Stimulated activated CD4-positive, alpha-beta T cell treated with anti-CD3 and anti-CD28 coated beads, Interleukin-4, amount 100 ng/mL, for 48 hours (primary cell): ENCODE measurements at places on chromosomes 12 and 14.

- no peak for DNase-seq
Observed at GRCh38 chr14:104356020-104356737, 217.8 kb downstream of the KIF26A start.

DNA sequence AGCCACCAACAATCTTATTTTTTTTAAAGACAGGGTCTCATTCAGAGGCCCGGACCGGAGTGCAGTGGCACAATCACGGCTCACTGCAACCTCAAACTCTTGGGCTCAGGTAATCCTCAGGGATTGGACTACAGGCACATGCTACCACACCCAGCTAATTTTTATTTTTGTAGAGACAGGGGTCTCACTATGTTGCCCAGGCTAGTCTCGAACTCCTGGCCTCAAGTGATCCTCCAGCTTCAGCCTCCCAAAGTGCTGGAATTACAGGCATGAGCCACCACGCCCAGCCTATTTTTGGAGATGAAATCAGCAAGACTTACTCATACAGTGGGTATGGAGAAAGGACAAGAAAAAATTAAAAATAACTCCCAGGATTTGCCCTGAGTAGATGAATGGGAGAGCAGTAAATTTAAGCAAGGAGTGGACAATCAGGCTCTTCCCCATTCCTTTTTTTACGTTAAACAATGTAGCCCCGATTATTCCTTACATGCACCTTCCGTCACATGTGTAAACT, 13.2 kb downstream of the FMNL3 start:
- DNase-seq, result no peak

DNA sequence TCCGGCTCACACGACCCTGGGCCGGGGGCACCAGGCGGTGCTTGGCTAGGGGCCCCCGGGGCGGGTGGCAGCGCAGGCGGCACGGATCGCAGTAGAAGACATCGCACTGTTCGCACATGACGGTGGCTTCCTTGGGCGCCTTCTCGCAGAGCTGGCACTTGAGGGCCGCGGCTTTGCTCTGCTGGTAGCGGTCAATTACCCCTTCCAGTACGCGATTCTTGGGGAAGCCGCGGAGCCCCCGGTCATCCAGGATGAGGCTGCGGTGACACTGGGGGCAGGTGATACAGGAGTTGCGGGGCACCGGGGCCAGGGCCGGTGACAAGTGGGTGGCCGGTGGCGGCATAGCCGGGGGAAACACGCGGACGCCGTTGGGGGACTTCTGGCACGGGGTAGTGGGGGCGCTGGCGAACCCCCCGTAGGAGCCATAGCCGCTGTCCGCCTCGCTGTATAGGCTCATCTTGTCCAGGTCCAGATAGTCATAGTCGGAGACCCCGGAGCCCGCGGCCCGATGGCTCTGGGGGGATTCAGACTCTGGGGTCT, 553 bp downstream of the TRIM9 start:
- peak; percentile 1 for DNase-seq

- no peak for DNase-seq
Observed at GRCh38 chr12:12372946-12373722, 16.3 kb downstream of the BORCS5 start.

DNA sequence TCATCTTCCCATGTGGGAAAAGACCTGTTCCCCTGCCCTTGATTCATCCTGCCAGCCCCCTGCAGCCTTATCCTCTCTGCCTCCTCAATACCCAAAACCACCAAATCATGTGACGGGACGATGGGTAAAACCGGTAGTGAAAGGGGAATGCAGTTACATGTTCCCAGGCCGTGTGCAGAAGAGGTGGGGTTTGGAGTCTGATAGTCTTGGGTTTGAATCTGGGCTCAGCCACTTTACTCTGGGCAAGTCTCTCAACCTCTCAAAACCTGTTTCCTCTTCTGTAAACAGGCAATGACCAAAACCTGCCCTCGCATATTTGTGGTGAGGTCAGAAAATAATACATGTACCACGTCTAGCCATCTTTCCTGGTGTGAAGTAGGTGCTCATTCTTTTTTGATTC, 123.0 kb downstream of the PLXNC1 start:
- DNase-seq, result no peak

DNA sequence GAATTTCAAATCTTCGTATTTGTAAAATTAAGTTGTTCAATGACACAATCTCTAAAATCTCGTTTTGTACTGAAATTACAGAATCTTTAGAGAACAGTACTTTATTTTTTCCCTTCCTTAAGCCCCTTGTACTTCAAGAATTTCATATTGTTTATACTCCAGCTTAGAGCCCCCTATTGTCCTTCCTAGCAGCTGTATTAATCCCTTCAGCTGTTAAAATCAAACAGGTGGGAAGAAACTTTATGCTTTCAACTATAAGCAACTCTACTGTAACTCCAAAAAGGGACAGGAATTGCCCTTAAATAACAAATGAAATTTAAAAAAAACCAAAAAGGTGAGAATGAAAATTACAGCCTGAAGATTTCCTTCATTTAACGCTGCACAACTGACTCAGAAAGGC, 1.7 kb downstream of the NACA start:
- DNase-seq, result no peak

GRCh38 chr14:104930526-104931303, 6.0 kb downstream of the PLD4 start:
- DNase-seq, result no peak

GRCh38 chr14:24042746-24043145, 9.1 kb upstream of the CARMIL3 start:
- DNase-seq, result no peak

GRCh38 chr14:55843718-55844403, 263.9 kb downstream of the KTN1 start:
- DNase-seq, result no peak

DNA sequence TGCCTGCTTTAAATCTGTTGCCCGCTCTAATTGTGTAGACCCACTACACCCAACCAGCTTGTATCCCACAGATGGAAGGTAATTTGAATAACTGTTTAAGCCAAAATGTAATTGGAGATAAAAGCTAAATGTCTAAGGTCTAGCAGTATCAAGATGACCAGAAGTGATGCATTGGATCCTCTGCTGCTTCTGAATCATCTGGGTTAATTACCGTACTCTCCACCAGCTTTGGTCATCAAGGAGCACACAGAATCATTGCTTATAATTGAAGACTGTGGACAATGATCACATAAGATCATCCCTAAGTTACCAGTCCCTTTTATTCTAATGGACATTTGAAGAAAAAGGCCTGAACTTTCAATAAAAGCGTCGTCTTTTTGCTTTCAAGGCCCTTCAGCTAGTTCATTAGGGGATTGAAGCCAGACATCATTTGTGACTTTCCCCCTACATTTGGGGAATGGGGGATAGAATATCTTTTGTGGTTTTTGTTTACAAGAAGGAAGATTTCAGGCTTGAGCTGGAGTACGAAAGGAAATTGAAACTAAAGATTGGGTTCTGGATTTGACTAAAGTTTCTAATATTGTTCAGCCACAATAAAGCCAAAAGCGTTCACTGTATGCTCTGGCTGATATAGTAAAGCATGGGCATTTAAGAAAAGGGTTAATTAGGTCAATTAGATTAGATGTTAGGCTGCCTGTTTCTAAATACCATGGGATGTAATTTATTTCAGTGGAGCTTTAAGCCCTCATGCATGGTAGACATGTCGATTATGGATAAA, 123.2 kb downstream of the CHST11 start:
- DNase-seq, result no peak

DNA sequence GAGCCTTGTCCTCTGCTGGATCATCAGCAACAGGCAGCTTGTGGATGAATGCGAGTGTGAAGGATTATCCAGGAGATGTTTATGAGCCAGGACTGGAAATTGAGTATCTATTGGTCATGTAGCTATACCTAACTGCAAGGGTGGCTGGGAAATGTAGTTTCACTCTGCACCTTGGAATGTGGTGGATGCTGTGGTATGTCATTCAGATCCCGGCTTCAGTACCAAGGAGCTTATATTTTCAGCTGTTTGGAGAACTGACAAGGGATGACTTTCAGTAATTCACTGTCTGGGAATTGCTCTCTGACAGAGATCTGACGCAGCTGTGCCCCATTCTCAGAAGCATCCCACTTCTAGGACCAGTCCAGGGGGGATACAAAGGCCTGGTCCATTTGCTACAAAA, 792.3 kb upstream of the NOVA1 start:
- no peak for DNase-seq

GRCh38 chr14:105647784-105648608, 121.6 kb downstream of the TMEM121 start:
- DNase-seq, result no peak

- DNase-seq, result no peak
Observed at GRCh38 chr14:34365309-34365915, 96.6 kb downstream of the SPTSSA start.

DNA sequence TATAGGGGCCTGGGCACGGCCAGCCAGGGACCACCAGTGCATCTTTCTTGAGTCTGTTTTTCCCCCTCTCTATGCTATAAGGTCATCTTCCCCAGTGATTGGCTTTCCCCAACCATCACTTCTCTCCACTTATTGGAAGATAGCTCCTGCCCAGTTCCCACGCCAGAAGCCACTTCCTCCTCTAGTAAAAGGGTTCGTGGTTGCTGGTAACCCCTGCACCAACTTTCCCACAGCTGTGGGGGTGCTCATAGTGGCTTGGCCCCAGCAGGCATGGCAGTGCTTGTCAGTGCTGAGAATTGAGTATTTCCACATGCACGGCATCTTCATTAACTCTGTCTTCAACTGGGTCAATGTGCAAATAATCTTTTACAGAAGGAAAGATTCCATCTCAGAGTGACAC, 215.4 kb downstream of the FOXN3 start:
- no peak for DNase-seq

DNA sequence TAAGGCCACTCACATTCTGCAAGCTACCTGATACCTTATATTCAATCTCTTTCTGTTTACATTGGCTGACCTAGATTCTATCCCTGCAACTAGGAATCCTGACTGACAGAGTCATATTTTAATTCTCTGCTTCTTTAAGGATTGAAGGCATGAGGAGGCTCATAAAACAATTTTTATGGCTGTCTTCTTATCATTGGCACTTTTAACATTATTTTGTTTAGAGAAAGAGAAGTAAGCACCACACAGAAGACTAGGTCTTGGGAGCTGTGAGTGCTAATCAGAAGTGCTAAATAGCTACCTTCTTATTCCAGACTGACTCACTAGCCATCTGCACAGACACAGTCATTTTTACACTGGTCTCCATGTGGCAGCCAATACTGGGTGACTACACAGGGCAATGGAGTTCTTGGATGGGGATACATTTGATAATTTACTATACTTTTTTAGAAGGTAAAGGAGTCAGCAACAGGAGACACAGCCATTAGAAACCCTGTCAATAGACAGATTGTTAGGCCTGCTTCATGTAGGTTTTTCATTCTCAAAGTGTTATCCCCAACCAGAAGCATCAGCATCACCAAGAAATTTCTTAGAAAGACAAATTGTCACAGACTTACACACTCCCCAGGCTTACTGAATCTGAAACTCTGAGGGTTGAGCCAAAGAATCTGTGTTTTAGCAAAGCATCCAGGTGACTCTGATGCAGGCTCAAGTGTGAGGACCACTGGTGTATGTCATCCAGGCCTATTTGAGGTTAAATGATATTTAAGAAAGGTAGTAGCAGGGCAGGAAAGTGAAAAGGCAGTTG, 214.1 kb downstream of the DUSP6 start:
- peak; percentile 2 for DNase-seq

GRCh38 chr12:72368298-72368697, 96.1 kb downstream of the TRHDE start:
- DNase-seq, result no peak

- DNase-seq, result no peak
Observed at GRCh38 chr12:106112145-106112821, 26.5 kb downstream of the NUAK1 start.

DNA sequence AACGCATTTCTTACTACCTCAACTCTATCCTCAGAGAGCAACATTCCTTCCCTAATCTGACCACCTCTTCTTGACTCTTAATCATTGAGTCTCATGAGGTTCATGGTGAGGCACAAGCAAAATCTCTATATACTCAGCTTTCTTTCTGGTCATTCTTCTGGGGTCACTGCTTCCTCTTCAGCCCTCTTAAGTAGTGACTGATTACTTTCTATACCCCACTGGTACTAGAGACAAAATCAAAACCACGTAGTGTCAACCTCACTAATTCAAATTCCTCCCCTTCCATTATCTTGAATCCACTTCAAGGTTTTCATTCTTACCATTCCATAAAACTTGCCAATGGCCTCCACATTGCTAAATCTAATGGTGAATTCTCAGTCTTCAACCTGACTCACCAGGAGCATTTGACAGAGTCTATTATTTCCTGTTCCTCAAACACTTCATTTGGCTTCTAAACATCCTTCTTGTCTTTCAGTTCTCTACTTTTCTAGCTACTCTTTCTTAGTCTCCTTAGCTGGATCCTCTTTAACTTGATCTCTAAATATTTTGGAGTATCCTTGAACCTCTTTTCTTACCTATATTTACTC, 6.8 kb downstream of the WDHD1 start:
- DNase-seq, result no peak

DNA sequence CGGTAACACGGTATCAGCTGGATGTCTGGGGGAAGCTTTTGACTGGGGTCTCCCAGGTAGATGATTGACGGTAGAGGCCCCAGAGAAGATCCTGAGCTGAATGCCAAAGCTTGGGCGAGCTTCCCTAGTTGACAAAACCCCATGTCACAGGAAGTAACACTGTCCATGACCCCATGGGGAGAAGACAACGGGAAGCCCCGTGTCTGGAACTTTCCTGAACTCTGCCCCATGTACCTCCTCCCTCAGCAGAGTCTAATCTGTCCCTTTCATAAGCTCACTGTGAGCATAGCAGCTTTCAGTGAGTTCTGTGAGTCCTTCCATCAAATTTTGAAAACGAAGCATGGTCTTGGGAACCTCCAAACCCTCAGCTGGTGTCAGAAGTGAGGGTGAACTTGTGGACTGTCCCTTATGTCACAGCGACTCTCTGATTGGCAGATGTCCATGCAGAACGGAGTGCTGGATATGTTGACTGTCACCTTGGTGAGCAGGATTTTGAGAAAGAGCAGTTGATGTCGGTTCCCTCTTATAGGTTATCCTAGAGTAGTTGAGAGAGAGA, 29.7 kb upstream of the BEGAIN start:
- DNase-seq, result no peak

- no peak for DNase-seq
Observed at GRCh38 chr12:105740970-105741725, 397.6 kb downstream of the NUAK1 start.
